ENCODE measurements at places on chromosomes 2 and 18.

- DNase-seq, result no peak
These were observed 3.8 kb upstream of the GCC2 start for GRCh38 chr2:108444941-108445840.

DNA sequence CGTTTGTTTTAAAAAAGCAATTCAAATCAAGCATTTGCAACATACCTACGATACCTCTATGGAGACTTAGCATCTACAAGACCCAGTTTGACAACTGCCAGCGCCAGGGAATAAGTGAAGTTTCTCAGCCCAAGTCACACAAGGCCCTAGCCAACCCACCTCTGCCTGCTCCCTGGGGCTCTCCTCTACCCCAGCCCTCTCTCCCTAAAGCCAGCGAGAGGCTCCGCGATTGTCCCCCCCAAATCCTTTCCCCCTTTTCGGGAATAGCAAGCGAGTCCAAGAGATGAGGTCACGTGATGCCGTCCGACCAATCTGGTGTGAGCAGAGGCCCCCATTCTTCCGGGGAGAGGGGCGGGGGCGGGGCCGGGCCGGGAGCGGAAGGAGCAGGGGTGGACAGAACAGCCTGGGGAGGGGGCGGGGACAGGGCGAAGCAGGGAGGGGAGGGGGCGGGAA lies 102.2 kb upstream of the RAB6C start:
- DNase-seq, result peak; percentile 40

- no peak for DNase-seq
These were observed 18.5 kb upstream of the NTSR2 start for GRCh38 chr2:11688222-11689069.

DNA sequence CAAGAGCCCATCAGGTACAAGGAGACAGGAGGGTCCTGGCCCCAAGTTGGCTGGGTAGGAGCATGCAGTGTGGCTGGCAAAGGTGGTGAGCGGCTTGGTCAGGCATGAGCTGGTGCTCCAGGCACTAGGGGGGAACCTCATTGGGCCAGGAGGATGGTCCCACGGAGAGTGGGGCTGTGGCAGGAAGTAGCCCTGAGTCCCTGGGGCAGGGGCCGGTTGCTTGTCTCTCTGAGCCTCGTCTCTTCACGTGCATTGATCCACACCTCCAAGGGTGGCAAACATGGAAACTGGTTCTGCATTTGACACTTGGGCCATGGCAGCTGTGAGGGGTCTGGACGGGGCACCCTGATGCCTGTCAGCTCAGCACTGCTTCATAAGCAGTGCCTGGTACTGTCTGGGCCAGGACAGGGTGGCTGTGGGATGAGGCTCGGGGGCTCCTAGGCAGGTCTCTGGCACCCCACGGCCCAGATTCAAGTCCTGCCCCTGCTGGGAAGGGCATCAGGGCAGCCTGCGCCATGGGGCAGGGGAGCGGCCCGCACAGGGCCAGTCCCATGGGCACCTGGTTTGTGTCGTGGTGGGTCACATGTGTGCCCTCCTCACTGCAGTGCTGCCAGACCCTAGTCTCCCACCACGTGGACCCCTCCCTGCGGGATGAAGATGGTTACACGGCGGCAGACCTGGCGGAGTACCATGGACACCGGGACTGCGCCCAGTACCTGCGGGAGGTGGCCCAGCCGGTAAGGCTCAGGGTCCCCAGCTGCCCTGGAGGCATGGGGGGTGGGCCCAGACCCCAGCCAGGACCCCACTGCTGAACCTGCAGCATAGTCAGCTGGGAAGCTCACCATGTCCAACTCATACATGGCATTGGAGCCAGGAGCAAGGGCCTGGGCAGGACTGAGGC lies 16.4 kb downstream of the ESPNL start:
- DNase-seq, result no peak

GRCh38 chr2:196498962-196499361 lies 140.6 kb upstream of the CCDC150 start:
- DNase-seq, result no peak

DNA sequence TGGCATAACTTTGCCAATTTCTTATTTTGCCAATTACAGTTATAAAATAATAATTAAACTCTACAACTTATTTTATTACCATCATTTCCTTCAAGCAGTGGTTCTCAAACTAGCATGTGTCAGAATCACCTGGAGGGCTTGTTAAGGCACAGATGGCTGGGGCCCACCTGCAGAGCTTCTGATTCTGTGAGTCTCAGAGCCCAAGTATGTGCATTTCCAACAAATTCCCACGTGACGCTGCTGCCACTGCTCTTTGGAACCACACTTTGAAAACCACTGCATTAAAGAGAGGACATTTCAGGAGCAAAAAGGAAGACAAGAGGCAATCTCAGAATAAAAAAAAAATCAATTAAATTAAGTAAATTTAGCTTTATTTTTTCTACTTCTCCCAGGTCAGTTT lies 94.0 kb upstream of the HNRNPA3 start:
- no peak for DNase-seq

DNA sequence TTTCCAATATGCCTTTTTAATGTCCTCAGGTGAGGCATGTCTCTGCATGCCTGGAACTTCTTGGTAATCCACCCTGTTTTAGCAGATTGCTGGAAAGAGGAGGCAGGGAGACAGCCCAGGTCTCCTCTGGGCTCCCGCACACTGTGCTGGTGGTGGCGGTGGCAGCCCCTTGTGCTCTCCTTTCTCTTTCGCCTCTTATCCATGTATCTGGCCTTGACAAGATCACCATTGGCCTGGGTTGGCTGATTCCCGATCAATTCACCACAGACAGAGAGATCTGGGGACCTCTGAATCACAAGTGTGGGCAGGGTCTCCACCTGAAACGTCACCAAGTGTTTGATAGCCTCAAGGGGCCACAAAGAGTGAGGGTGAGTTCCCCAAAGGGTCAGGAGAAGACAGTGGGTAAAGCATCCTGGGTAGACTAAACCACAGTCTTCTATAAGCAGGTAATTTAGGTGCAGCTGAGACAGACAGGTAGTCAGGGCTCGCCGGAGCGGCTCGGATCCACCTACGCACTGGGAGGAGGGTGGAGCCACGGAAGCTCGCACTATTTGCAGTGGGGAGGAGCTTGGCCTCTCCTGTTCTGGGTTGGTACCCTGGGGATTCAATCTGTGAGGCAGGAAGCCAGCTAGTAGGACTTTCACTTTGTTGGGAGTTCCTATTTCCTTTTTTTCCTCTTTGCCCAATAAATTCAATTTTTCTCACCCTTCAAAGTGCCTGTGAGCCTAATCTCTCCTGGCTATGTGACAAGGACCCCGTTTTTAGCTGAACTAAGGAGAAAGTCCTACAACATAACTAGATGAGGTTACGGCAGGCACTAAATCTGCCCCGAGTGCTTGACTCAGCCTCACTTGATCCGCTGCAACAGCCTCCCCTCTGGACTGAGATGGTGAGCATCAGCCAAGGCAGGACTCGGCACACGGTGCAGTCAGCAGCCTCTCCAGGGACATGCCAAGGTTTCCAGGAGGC lies 57.6 kb downstream of the SLC4A3 start:
- peak; percentile 40 for DNase-seq

- DNase-seq, result no peak
These were observed 14.3 kb downstream of the SIX3 start for GRCh38 chr2:44955593-44956392.

- DNase-seq, result no peak
These were observed 2.0 kb downstream of the SP9 start for GRCh38 chr2:174336501-174337336.

DNA sequence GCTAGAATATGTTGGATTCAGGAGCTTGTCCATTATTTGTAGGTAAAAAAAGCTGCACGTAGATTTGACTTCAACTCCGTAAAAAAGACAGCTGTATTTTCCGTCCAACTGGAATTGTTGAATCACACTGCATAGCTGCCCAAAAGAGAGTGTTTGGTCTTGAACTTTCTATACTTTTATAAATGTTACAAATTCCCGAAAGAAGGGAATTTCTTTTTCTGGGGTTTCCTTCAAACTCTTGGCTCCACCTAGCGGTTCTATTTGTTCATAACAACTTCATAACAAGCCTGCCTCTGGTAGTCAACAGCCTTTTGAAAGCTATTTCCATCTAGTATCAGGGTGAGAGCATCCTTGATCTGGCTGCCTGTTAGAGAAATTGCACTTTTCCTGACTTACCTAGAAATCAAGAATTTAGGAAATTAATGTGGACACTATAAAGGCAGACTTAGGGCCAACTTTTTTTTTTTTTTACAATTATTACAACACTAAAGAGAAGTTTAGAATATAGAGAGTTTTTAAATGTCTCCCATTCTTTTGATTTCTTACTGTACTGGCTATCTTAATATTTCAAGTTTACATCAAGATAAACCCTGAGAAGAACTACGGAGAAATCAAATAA lies 48.1 kb downstream of the TMEM185B start:
- DNase-seq, result peak; percentile 60

GRCh38 chr2:134027980-134028379 lies 225.9 kb upstream of the MGAT5 start:
- DNase-seq, result no peak

DNA sequence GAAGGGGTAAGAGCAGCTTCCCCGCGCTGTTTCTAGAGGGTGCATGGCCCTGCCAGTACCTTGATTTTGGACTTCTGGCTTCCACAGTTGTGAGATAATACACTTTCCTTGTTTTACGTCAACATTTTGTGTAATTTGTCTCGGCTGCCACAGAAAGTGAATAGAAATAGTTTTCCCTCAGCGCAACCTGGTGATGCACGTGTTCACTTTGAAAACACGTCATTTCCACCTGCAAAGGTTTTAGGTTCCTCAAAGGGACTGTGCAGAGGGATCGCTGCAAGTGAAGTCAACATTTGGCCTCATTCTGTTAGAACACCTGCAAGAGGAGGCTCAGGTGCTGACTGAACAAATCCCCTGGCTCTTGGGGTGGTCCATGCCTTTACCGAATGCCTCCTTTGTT lies 71.7 kb downstream of the LONRF2 start:
- no peak for DNase-seq

DNA sequence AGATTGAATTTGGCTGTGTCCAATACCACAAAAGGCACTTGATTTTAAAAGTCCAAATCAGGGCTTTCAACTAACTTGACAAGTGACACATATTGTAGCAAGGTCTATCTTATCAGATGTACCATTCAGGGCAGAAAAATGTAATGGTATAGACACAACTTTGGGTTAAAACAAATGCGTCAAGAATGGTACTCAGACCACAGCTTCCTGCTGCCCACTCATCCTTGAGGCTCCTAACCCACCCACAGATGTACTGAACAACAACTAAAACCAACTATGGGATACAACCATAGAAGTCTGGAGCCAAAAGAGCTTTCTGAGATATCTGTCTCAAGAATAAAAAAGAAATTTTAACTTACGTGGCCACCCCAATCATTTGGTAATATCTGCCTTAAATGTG lies 105.2 kb downstream of the RBM43 start:
- DNase-seq, result no peak

DNA sequence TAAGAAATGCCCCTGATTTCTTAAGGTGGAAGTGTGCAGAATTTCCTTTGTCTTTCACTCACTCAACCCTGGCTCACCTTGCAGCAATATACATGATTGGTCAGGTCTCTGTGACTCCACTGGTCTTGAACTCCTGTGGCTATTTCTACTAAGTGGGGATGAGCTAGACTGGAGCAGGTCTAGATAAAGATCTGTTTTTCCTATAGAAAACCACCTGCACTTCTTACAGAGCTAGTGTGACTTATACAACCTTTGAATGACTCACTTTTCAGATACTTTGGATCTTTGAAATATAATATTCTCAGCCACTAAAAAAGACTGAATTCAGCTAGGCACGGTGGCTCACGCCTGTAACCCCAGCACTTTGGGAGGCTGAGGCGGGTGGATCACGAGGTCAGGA lies 98.5 kb upstream of the KCTD1 start:
- DNase-seq, result no peak

Measured in NCI-H2029 treated with DMSO at 0.1 percent for 48 hours (cell line).